GM20000 (cell line): ENCODE measurements at places on chromosomes 13 and 19.

GRCh38 chr19:2803486-2804155, 16.0 kb upstream of the ZNF554 start:
- no peak for DNase-seq

- no peak for DNase-seq
Observed at GRCh38 chr13:49303533-49304252, 56.0 kb downstream of the CDADC1 start.

- DNase-seq: no peak
Observed at GRCh38 chr13:21124852-21125251, 51.5 kb downstream of the SKA3 start.

- DNase-seq: no peak
Observed at GRCh38 chr19:15622991-15623390, 8.0 kb downstream of the CYP4F8 start.

DNA sequence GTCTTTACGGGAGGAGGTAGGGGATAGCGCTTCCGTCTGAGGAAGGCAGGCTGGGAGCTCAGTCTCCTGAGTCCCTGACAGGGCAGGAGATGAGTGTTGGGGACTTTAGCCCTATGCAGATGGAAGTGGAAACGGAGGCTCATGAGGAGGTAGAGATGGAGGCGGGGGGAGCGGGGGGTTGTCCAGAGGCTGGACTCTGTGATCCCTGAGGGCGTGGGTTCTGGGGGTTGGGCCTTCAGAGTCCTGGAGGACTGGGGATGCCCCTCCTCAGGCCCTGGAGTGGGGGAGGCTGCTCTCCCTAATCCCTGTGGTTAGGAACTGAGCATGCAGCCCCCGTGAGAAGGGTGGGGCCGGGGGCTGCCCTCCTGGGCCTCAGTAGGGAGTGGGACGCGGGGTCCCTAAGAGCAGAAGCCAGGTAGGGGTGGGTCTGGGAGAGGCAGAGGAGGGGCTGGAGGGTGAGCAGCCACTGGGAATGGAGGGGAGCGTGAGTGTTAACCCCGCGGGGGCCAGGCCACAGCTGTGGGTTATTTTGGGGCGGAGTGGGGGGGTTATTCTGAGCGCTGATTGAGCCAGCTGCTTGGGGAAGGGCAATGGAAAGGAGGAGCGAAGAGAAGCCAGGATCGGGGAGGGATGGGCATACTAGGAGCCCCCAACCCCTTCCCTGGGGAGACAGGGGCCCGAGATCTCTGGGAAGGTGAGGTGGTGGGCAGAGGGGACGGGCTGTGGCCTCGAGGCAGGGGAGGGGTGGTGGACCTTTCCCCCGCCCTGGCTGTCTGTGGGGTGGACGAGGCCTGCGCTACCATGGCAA, 2.8 kb downstream of the GRIN2D start:
- DNase-seq: no peak

DNA sequence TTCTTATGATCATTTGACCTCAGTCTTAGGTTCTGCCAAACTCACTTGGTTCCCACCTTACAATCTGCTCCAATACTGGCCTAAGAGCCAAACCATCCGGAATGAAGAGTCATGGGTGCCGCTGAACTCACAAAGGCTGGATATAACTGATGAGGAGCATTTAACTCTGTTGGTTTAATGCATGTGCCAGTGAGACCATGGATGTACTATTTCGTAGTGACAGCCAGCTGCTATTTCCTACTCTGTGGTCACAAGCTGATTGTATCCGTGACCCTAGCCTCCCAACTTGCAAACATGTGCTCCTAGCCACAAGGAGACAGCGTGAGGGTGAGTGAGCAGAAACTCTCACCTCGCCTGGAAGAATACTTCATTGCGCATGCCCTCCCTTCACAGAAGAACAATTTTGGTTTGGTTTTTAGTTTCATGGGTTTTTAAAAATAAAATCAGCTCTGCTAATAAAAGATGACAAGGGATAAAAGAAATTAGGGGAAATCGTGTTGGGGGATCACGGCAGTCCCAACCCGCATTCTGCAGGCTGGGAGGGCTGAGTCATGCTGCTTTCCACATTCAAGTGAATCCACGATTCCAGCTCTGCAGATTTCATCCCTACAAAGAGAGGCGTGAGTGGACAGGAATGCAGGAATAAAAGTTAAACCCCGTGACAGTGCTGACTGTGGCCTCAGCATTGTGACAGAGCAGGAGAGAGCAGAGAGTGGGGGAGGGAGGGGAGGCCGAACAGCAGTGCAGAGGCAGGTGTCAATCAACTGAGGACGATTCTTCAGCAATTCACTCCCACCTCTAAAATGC, 66.8 kb upstream of the RAP2A start:
- no peak for DNase-seq

- DNase-seq: no peak
Observed at GRCh38 chr13:110294146-110294545, 12.8 kb downstream of the COL4A1 start.

- DNase-seq: no peak
Observed at GRCh38 chr13:78317030-78317429, 286.3 kb downstream of the POU4F1 start.

DNA sequence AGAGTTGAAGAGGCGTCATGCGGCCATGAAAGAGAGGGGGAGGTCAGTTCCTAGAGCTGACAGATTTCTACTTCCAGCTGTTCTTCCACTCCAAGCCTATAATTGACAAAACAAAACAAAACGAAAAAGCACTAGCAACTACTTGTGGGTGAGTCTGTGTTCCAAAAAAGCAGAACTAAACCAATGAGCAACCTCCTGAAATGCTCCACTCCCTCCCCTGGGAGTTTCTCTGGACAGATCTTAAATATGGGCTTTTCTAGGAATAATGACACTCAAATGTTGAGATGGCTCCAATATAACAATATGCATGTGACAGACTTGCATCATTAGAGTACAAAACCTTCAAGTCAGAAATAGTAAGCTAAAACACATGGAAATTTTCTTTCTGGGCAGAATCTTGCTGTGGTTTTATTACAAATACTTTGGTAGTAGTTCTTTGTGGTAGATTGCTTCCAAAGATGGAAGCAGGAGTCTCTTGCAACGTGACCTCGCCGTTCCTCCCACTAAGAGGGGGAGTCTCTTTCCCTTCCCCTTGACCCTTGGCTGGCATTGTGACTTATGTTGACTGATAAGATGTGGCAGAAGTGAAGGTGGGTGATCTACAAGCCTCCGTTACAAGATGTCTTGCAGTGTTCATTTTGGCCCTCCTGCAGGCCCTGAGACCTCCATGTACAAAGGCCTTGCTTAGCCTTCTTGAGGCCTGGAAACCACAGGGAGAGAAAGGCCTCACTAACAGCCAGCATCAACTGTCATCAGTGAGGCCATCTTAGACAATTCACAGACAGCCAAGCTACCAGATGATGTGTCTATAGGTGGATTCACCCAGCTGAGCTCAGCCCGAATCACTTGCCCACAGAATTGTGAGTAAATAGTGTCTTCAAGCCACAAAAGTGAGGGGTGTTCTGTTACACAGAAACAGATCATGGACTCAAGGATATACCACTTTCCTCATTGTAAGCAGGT, 173.1 kb upstream of the RFC3 start:
- no peak for DNase-seq

GRCh38 chr13:24627946-24628345, 52.3 kb upstream of the ATP12A start:
- DNase-seq: no peak

- no peak for DNase-seq
Observed at GRCh38 chr13:34340534-34340933, 522.6 kb downstream of the RFC3 start.
